ENCODE measurements at places on chromosomes 4 and X. TPM values are rescaled to one million over a fixed set of nuclear protein-coding genes. Genes with fewer than 3 reads are reported as not detected.

WNK3 gene
- 0.45 TPM for polyA plus RNA-seq

MGST2 gene
- 173 TPM for polyA plus RNA-seq

NMU gene
- not detected for polyA plus RNA-seq

IL1RAPL2 gene
- polyA plus RNA-seq, result not detected

NAA10 gene
- polyA plus RNA-seq, result 108 TPM

CEP135 gene
- 1.3 TPM for polyA plus RNA-seq

MAGEH1 gene
- polyA plus RNA-seq, result 22.1 TPM

CXorf66 gene
- not detected for polyA plus RNA-seq

TLL1 gene
- 0.52 TPM for polyA plus RNA-seq

PABPC5 gene
- polyA plus RNA-seq, result 1.4 TPM

GPR119 gene
- not detected for polyA plus RNA-seq

All from right cardiac atrium (tissue), 5 donors.